CD4-positive, alpha-beta T cell treated with Interleukin-2 at 100 ng/mL for 4 hours (primary cell): ENCODE measurements at places on chromosomes 16 and 17.

DNA sequence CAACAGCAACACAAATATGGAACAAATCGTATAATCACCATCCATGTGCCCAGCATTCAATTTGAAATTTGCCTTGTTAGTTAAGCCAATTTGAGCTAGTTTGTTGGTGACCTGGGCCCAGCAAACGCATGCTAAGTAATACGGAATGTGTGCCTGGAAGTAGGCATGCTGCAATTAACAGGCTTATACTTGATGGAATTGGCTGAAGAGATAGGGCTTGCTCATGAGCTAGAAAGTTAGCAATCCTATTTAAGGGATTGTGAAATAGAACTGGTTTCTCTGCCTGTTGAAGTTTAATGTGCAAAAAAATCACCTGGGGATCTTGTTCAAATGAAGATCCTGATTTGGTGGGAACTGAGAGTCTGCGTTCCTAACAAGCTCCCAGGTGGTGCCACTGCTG, 8.5 kb upstream of the LPO start:
- no peak for DNase-seq

DNA sequence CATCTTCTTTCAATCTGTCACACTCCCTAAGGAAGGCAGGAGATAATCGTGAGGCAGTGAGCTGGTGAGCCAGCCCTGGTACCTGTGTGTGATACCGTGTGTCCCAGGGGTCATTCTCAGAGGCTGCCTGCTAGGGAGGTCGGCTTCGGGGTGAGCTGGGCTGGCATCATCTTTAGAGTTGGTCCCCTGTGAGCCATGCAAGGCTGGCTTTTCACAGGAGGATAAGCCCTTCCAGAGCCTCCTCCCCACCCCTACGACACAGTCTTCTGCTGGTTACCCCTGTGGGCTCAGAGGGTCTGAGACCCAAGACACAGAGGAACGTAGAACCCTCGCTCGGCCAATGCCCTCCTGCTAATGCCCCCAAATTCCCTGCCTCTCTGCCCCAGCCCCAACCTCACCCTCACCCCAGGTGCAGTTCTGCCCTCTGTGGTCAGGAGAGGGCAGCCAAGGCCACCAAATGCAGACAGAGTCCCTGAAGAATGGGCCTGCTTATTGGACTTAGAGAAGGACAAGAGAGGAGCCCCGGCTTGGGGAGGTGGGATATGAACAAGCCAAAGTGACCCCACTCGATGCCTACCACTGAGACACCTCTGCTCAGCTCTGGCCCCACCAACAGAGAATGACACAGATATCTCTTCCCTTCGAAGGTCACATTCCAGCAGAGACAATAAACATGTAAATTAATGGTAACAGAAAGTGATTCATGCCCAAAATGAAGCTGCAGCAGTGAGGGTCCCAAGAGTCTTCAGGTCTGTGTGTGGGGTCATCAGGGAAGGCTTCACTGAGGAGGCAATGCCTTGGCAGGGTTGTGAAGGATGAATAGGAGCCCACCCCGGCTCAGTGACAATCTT, 80.8 kb upstream of the CCL1 start:
- no peak for DNase-seq

GRCh38 chr16:66572356-66572755, 6.1 kb downstream of the CMTM1 start:
- DNase-seq, result no peak

GRCh38 chr17:2705263-2705662, 6.3 kb downstream of the CLUH start:
- no peak for DNase-seq

DNA sequence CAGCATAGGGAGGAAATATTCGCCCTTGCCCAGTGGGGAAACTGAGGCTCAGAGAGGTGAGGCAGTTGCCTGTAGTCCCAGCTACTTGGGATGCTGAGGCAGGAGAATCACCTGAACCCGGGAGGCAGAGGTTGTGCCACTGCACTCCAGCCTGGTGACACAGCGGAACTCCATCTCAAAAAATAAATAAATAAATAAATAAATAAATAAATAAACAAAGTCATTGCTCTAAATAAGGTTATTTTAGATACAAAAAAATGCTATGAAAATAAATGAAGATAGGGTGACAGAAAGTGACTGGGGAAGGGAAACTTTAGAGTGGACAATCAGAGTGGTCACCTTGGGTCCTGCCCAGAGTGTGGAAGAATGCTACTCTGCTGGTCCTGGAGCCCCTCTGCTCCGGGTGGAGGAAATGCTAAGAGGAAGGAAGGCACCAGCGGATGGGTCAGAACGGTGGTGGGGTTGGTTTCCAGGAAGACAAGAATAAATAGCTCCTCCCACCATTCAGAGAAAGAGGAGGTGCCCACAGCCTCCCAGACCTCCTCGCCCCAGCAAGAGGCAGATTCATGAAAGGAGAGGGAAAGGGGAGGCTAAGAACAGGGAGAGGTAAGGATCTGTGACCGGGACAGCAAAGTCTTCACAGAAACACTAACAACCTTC, 17.6 kb downstream of the TRPV3 start:
- no peak for DNase-seq

- DNase-seq, result no peak
Measured at GRCh38 chr16:12329246-12329995, 352.9 kb downstream of the SNX29 start.

DNA sequence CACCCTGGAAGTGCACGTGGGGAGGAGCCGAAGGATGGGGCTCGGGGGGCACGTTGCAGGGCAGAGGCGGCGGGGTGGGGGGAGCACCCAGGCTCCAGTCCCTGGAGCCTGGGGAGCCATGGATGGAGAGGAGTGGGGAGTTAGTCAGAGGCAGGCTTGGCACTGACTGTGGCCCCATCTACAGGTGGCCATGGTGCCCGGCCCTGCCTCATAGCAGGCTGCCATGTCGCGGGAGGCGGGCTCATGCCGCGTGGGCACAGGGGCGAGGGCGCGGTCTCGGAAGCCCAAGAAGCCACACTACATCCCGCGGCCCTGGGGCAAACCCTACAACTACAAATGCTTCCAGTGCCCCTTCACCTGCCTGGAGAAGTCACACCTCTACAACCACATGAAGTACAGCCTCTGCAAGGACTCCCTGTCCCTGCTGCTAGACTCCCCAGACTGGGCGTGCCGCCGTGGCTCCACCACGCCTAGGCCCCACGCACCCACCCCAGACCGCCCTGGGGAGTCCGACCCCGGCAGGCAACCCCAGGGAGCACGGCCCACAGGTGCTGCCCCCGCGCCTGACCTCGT, 3.0 kb downstream of the PRR35 start:
- DNase-seq, result no peak

DNA sequence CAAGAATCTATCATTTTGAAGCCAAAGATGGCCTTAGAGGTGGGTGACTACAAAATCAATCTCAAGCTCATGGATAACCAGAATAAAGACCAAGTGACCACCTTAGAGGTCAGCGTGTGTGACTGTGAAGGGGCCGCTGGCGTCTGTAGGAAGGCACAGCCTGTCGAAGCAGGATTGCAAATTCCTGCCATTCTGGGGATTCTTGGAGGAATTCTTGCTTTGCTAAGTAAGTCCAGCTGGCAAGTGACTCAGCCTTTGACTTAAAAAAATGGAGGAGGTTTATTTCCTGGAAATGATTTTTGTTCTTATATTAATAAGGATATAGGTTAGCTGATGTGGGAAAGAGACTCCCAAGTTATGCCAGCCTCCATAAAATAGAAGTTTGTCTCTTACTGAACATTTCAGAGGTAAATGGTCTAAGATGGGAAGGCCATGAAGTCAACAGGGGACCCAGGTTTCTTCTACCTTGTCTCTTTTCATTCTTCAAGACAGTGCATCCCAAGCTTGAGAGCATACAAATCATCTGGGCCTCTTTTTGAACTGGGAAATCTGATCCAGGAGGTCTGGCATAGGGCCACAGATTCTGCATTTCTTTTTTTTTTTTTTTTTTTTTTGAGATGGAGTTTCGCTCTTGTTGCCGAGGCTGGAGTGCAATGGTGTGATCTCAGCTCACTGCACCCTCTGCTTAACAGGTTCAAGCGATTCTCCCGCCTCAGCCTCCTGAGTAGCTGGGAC, 19.8 kb upstream of the TANGO6 start:
- DNase-seq, result no peak

DNA sequence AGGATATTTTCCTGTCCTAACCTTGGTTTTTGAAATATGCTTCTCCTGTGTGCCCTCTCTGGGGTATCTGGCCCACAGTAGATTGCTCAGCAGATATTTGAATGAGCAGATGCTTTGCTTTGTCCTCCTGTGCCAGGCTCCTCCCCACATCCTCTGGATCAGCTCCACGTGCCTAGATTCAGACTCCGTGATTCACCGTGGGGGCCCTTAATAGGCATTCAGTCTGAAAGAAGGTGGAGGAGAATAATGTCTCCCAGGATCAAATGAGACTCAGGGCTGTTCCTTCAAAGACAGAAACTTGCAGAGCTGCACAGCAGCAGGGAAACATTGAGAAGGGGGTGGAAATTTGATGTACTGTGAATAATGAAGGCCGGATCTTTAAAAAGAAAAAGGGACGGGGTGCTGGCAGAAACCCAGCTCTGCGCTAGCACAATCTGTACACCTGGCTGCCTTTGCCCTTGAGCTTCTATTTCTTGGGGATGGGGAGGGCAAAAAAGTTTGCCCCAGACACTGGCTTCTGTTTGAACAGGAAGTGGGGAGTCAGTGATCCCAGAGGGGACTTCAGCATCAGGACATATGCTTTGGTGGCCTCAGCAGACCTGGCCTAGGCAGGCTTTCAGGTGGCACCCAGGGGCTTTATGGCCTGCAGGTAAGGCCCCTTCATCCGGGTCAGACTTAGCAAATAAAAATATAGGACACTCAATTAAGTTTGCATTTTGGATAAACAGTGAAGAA, 15.9 kb upstream of the SLC12A3 start:
- no peak for DNase-seq

DNA sequence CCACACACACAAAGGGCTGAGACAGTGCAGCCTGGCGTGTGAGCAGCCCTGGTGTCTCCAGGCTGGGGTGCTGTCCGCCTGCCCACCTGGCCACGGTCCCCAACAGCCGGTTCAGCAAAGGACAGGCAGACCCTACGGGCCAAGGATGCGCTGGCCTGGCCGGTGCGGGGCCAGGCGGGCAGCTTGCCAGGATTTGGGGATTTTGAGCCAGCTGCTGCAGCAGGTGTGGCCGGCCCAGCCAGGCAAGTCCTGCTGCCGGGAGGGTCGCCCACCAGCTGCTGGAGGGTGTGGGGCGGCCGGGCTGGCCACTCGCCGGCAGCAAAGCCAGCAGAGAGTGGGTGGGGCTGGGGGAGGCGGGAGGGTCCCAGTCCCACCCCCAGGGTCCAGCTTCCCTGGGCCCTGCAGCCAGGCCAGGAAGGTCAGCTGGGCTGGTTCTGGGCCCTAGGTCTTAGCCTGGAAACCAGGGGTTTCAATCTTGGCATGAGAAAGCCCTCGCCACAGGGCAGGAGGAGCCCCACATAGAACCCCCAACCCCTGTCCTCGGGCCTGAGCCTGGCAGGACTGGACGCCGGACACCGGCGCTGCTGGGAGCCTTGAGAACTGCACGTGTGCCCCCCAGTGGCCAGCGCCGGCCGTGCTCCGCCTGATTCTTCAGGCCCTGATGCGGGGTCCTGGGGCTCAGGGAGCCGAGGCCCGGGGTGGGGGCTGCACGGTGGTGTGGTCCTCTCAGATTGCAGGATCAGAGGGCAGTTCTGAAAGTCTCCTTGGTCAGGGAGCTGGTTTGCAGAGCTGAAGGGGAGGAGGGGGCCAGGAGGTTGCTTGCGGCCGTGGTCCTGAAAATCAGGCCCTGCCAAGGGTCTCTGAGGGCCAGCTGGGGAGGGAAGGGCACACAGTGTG, 17.6 kb upstream of the SSTR5 start:
- DNase-seq, result peak; percentile 2

- DNase-seq, result no peak
Measured at GRCh38 chr17:1371893-1372590, 28.0 kb downstream of the YWHAE start.

- DNase-seq, result no peak
Measured at GRCh38 chr17:15404106-15405057, 63.0 kb upstream of the TEKT3 start.

DNA sequence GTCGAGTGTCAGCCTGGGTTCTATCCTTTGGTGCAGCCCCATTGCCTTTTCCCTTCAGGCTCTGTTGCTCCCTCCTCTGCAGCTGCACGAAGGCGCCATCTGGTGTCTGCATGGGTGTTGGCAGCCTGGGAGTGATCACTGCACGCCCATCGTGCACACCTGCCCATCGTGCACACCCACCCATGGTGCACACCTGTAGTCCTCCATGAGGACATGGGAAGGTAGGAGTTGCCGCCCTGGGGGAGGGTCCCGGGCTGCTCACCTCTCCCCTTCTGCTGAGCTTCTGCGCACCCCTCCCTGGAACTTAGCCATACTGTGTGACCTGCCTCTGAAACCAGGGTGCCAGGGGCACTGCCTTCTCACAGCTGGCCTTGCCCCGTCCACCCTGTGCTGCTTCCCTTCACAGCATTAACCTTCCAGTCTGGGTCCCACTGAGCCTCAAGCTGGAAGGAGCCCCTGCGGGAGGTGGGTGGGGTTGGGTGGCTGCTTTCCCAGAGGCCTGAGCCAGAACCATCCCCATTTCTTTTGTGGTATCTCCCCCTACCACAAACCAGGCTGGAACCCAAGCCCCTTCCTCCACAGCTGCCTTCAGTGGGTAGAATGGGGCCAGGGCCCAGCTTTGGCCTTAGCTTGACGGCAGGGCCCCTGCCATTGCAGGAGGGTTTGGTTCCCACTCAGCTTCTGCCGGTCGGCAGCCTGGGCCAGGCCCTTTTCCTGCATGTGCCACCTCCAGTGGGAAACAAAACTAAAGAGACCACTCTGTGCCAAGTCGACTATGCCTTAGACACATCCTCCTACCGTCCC, 2.9 kb downstream of the CTRL start:
- DNase-seq, result peak; percentile 81

GRCh38 chr16:52518884-52519283, 28.1 kb downstream of the TOX3 start:
- no peak for DNase-seq

DNA sequence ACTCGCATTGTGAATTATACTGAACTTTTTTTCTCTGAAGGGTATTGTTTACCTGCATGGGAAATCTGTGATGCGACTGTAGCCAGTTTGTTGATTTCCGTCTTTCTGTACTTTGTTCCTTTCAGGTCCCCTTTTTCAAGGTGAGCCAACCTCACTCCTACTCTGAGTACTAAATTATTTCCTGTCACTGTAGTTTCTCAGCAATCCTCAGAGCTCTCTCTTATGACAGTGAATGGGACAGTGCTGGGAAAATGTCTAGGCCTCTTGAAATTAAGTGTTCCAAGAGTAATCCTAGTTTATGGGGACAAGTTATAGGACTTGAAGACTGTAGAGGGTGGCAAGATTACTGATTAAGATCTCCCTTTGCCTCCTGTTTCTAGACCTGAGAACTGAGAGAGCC, 167.6 kb downstream of the CNTNAP4 start:
- no peak for DNase-seq

GRCh38 chr17:80649672-80650330, 105.2 kb downstream of the RPTOR start:
- peak; percentile 65 for DNase-seq

DNA sequence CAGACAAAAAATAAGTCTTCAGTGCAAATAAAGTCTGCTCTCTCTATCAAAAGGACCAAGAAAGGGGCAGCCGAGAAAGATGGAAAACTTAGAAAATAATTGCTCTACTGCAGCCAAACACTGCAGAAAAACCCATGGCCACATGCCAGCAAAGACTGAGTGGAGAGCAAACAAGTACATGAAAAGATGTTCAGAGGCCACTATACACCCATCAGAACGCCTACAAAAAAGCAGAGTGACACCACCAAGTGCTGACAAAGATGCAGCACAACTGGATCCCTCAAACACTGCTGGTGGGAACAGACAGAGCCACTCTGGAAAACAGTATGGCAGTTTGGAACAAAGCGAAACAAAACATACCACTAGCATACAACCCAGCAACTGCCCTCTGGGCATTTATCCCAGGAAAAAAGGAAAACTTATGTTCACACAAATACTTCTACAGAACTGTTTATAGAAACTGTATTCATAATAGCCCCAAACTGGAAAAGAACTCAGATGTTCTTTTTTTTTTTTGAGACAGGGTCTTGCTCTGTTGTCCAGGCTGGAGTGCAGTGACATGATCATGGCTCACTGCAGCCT, 36.7 kb downstream of the KIAA0753 start:
- no peak for DNase-seq
